ENCODE measurements at places on chromosomes 3 and 15.

DNA sequence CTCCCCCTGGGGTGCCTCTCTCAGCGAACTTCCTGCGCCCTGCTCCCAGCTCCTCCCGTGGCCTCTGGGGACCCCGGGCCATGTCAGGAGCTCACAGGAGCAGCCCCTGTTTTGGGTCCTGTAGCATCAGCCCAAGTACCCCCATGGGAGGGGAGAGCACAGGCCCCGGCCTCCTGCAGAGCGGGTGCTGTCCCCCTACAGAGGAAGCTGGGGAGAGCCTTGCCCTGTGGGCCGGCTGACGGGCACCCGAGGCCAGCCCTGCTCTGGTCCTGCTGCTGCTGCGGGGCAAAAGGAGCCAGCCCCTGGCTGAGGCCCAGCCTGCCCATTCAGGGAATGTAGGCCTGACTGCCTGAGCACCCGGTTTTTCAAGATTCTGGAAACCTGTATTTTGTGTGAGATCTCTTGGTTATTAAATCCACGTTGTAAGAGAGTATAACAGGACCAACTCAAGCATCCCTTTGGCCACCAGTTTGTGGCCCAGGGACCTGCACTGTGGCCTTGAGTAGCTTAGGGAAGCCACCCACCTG lies 12.4 kb downstream of the PLXNA1 start:
- no peak for DNase-seq

GRCh38 chr3:147514366-147515160 lies 105.4 kb downstream of the ZIC1 start:
- no peak for DNase-seq

DNA sequence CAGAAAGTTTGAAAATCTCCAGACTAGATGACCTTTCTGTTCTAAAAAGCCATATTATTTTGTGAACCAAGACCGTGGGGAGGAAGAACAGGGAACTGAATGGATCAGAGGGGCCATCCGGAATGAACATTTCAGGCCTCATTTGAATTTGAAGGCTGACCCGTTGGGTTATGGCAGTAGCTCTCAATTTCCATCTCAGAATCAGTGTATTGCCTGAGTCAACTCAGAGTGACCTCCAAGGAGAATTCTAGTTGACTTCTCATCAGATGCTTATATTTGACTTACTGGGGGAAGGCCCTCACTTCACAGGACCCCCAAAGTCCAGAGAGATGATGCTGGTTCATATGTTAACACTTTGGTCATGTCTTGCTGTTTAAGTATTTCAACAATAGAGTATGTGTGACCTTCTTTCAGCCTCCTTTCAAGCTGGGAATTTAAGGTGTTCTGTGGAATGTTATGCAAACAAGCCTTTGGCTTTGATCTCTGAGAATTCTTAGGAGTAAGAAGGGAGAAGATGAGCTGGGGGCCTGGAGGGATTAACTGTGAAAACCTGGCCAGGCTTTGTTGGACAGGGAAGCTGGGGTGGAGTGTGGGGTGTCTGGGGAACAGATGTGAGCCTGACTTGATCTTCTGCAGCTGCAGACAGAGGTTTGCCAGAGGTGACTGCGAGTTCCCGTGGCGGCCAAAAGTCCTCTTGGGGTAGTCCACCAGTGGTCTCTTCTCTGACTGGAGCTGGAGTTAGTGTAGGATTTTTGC lies 111.2 kb upstream of the RGMA start:
- no peak for DNase-seq

- no peak for DNase-seq
Measured at GRCh38 chr3:171729452-171730334, 80.6 kb downstream of the PLD1 start.

GRCh38 chr15:64355348-64355943 lies 527 bp downstream of the CSNK1G1 start:
- peak; percentile 1 for DNase-seq

GRCh38 chr3:31157047-31157694 lies 262.7 kb upstream of the GADL1 start:
- DNase-seq: no peak

- peak; percentile 6 for DNase-seq
Measured at GRCh38 chr3:47324278-47324865, 41.6 kb downstream of the KLHL18 start.

Data from stimulated activated CD4-positive, alpha-beta T cell treated with anti-CD3 and anti-CD28 coated beads, TNF-alpha, amount 100 ng/mL, for 48 hours (primary cell).